ENCODE measurements at places on chromosomes 1 and 21.

DNA sequence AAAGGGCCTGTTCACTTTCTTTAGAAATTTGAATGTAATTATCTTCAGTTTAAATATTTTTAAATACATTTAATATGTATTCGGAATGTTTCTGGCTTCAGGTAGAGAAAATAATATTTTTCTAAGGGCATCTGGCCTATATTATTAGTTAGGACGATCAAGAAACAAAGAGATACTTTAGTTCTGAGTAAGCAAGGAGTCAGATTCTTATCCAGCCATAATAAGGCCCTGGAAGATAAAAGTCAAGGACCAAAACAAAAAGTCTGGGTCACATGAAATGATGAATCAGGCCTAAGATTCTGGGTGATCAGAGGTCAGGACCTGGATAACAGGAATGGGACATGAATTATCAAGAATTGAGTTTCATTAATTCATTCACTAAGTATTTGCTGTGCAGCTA lies 6.3 kb downstream of the PHC2 start:
- no peak for DNase-seq

DNA sequence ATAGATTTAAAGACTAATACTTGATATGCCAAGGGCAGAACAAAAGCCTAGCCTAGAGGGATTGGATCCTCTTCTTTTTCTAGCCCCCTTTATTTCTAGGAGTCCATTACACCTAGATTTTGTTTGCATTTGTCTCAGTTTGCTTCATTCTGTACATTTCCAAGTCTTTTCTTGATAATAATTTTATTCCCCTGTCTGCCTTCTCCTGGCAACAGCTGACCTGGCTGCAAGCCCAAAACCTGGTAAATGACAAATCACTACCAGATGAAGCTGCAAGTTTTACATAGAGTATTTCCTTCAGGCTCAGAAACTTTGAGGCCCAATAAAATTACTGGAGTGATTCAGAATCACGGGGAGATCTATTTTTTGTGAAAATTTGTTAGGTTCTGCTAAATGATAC lies 36.5 kb upstream of the LHX8 start:
- DNase-seq, result no peak

DNA sequence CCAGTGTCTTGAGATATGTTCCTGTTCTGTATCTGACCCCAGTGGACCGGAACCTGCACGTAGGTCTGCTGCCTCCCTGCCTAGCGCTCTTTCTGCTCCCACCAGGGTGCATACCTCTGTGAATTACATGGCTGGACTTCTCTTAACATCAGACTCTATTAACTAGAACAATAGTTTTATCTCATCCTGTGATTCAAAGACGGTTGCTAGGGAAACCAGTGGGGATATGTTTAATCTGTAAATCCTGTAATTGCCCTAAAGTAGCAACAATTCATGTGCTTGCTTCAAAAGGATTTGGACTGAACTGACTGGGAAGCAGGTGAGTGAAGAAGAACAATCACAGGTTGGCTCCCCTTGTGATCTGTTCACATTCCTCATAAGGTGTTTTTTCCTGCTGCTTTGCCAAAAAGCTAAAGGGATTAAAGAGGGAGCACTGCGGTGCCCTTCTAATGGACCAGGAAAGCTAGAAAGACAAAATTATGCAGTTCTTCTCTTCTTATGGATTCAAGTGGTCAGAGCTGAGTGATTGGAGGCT lies 52.7 kb upstream of the DIRAS3 start:
- DNase-seq, result no peak

GRCh38 chr1:37506740-37507139 lies 7.8 kb downstream of the MEAF6 start:
- no peak for DNase-seq

GRCh38 chr1:53715478-53715877 lies 23.5 kb downstream of the GLIS1 start:
- no peak for DNase-seq

DNA sequence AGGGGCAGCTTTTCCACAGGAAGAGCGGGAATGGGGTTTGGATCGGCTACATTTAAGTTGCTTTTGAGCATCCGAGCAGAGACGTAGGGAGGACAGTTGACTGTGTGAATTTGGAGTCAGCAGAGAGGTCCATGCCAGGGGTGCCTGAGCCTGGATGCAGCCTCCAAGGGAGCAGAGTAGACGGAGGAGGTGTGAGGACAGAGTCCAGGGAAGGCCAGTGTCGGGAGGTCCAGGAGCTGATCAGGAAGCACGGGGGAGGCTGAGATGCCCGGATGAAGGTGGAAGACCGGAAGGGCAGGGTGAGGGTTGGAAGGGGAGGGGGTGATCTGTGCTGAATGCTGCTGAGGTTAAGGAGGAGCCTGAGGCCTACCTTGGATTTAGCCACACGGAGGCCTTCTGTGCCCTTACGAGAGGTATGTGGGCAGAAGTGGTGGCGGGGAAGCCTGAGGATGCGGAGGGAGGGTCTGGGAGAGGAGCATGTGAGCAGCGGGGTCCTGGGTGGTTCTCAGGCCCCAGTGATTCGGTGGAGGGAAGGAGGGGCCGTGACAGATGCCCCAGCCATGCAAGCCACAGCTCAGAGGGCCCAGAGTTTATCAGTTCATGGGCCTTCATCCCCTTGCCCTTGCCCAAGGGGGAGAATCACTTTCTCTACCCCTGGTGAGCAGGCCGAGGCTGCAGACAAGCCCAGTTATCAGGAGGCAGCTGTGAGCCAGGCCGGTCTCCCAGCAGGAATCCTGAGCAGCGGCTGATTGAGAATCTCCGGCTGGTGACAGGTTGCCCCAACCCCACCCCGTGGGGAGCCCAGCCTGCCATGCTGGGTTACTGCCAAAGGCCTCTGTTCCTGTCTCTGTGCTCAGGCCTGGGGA lies 54.0 kb upstream of the ACTL8 start:
- DNase-seq, result no peak

GRCh38 chr1:44553127-44553758 lies 121.0 kb downstream of the TMEM53 start:
- no peak for DNase-seq

- no peak for DNase-seq
Measured at GRCh38 chr1:231554969-231555368, 26.5 kb downstream of the TSNAX start.

DNA sequence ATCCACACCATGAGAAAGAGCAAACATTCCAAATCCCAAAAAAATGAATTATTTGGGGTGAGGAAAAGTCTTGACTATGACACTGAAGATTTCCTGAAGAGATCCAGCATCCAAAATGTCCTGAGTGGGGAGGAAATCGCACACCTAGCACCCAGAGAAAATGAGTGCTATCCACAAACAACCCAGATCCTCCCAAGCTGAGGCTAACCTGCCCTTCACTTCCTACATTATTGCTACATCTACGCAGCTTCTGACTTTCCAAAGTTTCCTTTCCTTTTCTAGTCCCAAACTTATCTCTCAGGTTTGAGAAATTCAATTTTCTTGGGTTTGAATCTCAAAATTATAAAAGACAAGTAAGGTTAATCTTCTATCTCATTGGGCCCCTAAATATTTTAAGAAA lies 906 bp upstream of the RGS13 start:
- no peak for DNase-seq

DNA sequence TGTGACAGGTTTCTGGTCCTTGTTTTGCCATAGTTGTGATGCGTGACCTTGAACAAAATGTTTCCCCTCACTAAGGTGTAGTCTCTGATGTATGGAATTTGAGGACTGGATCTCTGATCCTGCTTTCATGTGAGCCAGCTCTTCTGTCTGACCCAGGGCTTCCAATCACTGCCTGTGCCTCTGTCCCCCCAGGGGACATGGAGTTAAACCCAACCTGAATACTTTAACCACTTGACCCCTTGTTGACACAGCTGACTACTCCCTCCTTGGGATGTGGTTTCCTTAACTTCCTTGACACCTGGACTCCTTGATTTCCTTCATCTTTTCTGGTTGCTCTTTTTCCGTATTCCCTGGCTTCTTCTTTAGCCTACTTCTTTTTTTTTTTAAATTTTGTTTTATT lies 36.0 kb upstream of the SSBP3 start:
- no peak for DNase-seq

DNA sequence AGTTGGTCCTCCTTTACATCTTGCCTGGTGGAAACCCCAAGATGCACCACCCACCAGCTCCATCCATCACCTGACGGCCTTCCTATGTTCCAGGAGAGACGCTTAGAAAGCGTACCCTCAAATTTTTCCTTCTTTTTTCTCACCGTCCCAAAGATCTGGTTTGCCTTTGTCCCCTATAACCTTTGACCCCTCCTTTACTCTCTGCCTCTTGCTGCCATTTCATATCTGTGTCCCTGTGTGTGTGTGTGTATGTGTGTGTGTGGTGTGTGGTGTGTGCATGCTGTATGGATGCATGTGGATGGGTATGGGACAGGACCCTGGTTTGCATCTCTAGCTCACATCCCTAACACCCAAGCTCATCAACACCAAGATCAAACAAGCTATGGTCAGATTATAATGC lies 22.2 kb upstream of the IPO9 start:
- DNase-seq, result no peak

GRCh38 chr1:107142140-107142542 lies 1.3 kb downstream of the NTNG1 start:
- peak; percentile 10 for DNase-seq

- no peak for DNase-seq
Measured at GRCh38 chr1:40795811-40796586, 12.4 kb downstream of the KCNQ4 start.

GRCh38 chr21:29064850-29065481 lies 8.5 kb downstream of the CCT8 start:
- DNase-seq, result no peak

- no peak for DNase-seq
Measured at GRCh38 chr1:76379506-76379905, 305.0 kb downstream of the ST6GALNAC3 start.

- no peak for DNase-seq
Measured at GRCh38 chr1:76866566-76866965, 714 bp upstream of the ST6GALNAC5 start.

DNA sequence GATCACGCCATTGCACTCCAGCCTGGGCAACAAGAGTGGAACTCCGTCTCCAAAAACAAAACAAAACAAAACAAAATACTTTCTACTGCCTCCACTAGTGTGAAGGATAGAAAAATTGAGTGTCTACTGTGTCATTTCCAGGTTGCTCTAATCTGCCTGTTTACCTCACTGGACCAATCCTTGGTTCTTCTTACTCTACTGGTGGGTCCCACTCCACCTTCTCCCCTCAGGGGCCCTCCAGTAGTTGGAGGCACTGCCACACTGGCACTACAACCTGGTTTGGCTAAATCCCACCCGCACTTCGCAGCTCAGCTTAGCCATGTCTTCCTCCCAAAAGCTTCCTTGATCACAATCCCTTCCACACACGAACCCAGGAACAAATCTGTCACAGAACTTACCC lies 2.7 kb downstream of the TAF5L start:
- no peak for DNase-seq

- no peak for DNase-seq
Measured at GRCh38 chr1:103461161-103462105, 64.1 kb upstream of the RNPC3 start.

GRCh38 chr1:214022229-214022791 lies 34.5 kb downstream of the PROX1 start:
- DNase-seq, result no peak

DNA sequence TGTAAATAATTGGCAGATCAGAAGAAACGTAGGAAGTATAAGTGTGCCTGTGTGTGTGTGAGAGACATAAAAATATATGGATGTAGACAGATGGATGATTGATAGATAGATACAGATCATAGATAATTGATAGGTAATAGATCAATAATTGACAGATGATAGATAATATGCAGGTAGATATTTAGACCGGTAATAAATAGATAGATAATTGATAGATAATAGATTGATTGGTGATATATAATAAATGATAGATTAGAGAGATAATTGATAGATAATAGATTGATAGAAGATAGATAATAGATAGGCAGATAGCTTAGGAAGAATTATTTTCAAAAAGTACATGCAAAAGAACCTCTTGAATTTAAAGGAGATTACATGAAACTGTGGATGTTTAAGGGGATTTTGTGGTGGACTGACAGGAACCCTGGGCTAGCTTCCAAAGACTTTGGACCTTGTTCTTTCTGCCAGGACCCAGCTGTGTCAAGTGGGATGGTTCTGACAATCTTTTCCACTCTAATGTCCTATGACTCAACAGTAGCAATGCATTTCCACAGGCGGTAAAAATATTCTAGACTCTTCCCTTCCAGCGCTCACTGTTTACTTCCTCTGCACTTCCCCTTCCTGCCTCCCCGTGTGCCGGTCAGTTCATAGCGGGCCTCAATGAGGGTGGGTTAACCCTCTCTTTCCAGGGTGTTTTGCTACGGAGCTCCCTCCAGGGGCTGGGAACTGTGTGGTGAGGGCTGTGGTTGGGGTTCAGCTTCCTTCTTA lies 39.4 kb downstream of the KCNJ15 start:
- DNase-seq, result no peak

- no peak for DNase-seq
Measured at GRCh38 chr1:212959266-212960220, 9.2 kb downstream of the VASH2 start.

GRCh38 chr1:222792744-222793143 lies 22.1 kb upstream of the DISP1 start:
- no peak for DNase-seq

GRCh38 chr21:35510957-35511695 lies 462.0 kb upstream of the RUNX1 start:
- no peak for DNase-seq

- no peak for DNase-seq
Measured at GRCh38 chr1:7971024-7971423, 9.5 kb downstream of the PARK7 start.

DNA sequence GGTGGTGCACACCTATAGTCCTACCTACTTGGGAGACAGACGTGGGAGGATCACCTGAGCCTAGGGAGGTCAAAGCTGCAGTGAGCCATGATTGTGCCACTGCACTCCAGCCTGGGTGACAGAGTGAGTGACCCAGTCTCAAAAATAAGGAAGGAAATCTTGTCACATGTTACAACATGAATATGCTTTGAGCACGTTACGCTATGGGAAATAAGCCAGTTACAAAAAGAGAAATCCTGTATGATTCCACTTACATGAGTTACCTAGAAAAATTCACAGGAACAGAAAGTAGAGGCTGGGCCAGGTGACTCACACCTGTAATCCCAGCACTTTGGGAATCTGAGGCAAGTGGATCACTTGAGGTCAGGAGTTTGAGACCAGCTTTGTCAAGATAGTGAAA lies 6.7 kb upstream of the PADI6 start:
- DNase-seq, result no peak

DNA sequence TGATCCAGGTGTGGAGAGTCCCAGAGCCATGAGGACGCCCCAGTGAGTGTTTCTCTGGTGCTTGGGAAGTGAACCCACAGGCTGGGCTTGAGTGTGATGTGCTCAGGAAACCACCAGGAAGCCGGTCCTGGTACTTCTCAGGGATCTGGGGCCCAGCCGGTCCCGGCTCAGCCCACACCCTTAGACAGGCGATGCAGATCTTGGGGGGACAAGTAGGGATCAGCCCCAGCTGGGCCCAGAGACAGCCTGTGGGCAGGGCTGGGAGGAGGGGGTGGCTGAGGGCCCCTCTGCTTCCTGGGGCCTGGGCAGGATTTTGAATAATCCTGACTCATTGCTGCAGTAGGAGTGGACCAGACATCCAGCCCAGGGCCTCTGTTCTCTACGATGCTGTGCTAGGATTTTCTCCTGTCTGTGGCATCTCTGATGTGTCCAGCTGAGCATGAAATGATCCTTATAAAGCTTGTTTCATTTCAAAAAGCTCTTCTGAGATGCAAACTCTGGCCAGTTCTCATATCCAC lies 698.0 kb downstream of the PTPRU start:
- DNase-seq, result no peak

DNA sequence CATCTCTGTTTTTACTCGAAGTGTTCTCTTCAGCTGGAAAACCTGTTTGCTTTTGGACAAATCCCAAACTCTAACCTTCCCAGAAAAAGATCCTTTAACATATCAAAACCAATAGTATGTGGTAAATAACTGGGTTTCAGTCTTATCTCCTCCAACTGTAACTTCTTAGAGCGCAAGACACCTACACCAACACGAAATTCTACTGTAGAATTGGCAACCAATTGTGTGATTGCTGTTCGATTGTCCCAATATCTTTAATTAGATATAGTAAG lies 5.8 kb upstream of the MPZL1 start:
- no peak for DNase-seq

Measured in hematopoietic multipotent progenitor cell treated with erythropoietin and hydrocortisone succinate and interleukin-3 and kit ligand, for 15 days (in vitro differentiated cells).